ENCODE measurements at places on chromosomes 11 and 22.

DNA sequence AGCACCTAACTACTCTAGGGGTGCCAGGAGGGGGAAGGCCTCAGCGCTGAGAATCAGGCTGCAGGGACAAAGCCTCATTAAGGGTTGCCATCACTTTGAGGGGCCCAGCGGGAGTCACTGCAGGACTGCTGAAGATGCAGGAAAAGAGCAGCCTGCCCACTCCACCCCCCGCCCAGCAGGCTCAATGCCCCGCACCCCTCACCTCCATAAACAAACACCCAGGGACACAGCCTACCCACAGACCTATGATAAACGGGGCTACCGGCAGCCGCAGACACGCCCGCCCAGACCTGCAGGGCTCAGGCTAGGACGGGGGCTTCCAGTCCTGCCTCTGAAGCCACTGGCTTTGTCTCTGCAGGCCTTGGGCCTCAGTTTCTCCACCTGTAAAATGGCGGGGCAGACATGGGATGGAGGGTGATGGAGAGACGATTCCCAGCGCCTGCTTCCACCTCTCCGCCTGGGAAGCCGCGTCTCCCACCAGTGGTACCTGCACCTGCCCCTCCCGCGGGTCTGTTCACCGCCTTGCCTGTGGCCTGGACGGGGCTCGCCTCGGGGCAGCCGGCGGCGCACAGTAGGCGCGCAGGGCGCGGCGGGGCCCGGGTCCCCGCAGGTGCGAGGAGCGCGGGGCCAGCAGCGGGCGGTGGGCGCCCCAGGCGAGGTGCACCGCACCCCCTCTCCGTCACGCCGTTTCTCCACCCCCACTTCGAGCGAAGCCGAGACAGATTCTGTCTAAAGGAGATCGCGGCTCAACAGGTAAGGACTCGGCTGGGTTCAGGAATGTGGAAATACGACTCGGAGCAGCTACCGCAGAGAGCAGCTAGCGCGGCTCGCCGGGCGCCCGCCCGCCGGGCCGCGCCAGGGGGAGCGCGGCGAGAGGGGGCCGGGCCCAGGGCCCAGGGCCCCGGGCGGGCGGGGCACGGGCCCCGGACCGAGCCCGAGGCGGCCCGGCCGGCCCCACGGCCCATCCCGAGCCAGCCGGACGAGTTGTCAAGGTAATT is 1.5 kb downstream of the WNT7B start:
- no peak for DNase-seq

DNA sequence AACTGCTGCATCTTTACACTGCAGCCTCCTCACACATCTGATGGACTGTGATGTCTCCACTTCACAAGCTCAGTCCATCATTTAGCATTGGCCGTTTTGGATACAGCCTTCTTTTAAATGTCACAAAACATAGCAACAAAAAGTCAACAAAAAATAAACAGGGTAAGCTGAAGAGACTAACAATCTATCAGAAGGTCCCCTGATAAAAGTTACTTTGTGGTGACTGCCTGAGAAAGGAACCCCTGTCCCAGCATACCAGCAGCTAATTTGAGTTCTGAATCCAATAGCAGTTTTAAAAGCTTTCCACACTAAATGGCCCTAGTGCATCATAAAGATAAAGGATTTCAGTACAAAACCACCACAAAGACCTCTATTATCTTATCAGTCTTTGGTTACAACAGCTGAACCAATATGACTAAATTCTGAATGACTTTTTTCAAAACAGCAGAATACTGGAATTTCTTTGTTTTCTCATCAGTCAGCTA is 162.4 kb downstream of the SOX6 start:
- no peak for DNase-seq

DNA sequence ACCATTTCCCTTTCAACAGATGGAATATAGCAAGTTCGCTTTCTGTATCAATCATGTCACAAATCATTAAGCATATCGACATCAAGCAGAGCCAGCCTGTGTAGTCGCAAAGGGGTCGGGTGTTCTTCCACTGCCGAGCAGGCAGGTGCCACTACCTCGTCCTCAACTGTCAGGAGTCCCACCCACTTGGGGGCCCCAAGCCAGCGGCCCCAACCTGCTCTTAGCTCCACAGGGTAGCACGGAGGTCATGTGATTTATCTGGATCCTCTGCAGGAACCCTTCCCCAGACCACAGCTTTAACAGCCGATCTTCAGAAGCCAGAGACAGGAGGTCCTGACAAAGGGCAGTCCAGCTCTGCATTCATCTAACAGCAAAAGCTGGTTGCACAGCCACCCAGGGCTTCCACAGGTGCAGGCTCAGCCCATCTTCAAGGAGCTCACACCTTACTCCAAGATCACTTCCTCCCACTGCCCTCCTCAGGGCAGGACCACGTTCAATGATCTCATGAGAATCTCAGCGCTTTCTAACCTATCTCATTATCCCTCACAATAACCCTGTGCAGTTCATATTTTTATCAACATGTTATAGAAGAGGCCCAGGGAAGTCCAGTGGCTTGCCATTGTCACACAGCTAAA is 110.2 kb downstream of the TRIM29 start:
- DNase-seq: no peak

DNA sequence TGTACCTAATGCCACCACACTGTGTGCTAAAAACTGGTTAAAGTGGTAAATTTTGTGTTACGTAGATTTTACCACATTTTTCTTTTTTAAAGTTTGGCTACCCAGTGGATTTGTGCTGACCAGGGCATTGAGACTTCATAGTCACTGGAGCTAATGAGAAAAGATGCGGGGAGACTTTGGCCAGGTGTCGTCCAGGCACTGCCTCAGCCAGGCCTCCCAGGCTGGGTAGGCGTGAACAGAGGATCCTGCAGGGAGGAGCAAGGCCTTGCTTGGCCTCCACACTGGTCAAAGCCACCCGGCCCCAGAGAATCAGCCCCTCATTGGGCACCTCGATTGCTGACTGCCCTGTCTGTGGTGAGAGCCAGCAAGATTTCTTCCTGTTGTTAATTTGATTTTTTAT is 13.4 kb upstream of the MGAT3 start:
- no peak for DNase-seq

GRCh38 chr11:12460466-12460865 is 83.1 kb downstream of the PARVA start:
- DNase-seq: no peak

GRCh38 chr11:134466156-134466555 is 54.1 kb upstream of the B3GAT1 start:
- DNase-seq: no peak

DNA sequence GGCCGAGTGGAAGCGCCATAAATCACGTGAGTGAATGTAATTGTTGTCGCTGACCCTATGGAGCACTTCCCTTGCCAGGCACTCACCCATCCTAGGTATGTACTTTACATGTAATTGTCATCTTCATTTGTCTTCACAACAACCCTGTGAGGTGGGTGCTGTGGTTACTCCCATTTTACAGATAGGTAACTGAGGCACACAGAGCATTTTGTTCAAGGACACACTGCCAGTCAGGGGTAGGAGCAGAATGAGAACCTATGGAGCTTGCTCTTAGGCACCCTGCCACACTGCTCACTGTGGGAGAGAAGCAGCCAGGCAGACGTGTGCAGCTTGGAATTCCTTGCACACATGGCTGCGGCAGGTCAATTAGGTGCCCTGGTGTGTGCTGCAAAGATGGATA is 785 bp upstream of the EFCAB6 start:
- DNase-seq: no peak

DNA sequence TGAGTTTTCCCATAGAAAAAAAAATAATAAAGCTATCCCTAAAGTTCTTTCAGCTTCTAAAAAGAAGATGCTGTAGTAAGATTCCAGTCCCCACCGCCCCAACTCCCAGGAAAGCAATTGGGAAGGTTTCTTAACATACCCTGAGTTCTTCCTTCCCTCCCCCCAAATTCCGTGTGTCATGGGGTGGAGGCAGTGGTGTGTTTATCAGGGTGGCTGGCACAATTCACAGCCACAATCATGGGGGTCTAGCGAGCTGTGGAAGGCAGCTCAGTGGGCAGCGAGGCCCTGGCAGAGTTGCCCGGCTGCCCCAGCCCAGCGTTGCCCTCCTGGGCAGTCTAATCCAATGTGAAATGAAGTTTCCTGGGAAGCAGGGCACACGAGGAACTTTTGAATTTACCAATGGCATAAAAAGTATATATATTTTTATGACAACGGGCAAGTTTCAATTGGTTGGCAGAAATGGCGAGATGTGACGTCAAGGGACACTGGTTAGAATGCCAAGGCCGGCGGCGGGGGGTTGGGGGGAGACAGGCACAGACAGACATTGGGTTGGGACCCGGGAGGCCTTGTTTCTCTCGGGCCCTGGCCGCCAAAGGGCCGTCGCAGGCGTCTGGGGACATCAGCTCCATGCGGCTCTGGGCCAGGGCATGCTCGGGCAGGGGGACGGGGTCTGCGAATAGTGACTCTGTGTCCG is 80.7 kb upstream of the PPARA start:
- no peak for DNase-seq

DNA sequence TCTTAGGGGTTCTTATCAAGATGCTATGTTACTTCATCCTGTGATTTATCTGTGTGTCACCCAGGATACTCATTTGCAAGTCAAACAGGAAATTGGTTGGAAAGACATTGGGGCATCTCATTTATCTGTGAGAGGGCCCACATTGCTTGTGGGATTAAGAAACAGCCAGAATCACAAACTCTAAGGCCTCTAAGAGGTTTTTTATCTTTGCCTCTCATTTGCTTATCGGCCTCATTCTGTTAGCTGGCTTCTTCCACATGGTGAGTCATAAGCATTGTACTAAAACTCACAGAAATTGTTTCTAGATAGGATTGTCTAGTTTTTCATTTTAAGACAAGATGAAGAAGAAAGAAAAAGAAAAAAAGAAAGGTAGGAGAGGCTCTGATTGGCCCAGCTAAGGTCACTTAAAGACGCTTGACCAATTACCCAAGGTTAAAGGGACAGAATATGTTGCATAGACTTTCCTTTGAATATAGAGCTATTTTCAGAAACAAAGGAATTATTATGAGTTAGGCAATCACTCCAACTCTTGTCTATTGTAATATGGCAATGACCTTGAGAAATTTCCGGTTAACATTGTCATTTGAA is 121.9 kb downstream of the ARHGAP42 start:
- DNase-seq: no peak

DNA sequence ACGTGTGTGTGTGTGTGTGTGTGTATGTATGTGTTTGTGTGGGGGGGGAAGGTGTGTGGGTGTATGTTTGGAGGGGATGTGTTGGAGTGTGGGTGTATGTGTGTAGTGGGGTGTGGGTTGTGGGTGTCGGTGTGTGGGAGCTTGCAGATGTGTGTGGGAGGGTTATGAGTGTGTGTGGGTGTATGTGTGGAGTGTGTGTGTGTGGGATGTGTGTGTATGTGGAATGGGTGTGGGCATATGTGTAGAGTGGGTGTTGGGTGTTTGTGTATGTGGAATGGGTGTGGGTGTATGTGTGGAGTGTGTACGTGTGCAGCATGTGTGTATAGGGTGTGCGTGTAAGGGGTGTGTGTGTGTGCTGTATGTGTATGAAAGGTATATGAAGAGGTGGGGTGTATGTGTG is 14.7 kb downstream of the STX3 start:
- DNase-seq: no peak

GRCh38 chr11:61870541-61871031 is 20.8 kb downstream of the FADS3 start:
- DNase-seq: no peak

GRCh38 chr11:119578521-119579191 is 150.3 kb downstream of the NECTIN1 start:
- no peak for DNase-seq

GRCh38 chr11:79694368-79694767 is 253.5 kb upstream of the TENM4 start:
- no peak for DNase-seq

GRCh38 chr11:97756571-97757335 is 1264.0 kb upstream of the CNTN5 start:
- DNase-seq: no peak

- DNase-seq: no peak
Measured at GRCh38 chr11:131408025-131408640, 37.7 kb downstream of the NTM start.

- DNase-seq: no peak
Measured at GRCh38 chr11:86414032-86414431, 39.3 kb downstream of the CCDC81 start.

- no peak for DNase-seq
Measured at GRCh38 chr22:38755155-38755910, 465 bp downstream of the SUN2 start.

- DNase-seq: no peak
Measured at GRCh38 chr22:36858966-36859365, 1.8 kb upstream of the NCF4 start.

DNA sequence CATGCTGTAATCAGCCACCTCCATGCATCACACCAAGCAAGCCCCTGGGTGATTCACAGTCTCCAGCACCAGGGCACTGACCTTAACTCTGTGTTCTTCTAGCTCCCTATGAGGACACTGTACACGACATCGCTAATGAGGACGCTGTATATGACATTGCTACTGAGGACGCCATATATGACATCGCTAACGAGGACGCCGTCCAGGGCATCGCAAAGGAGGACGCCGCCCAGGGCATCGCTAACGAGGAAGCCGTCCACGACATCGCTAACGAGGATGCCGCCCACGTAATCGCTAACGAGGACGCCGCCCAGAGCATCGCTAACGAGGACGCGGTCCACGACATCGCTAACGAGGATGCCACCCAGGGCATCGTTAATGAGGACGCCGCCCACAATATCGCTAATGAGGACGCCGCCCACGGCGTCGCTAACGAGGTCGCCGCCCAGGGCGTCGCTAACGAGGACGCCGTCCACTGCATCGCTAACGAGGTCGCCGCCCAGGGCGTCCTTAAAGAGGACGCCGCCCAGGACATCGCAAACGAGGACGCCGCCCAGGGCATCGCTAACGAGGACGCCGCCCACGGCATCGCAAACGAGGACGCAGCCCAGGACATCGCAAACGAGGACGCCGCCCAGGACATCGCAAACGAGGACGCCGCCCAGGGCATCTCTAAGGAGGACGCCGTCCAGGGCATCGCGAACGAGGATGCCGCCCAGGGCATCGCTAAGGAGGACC is 34.5 kb upstream of the DGCR6L start:
- no peak for DNase-seq

DNA sequence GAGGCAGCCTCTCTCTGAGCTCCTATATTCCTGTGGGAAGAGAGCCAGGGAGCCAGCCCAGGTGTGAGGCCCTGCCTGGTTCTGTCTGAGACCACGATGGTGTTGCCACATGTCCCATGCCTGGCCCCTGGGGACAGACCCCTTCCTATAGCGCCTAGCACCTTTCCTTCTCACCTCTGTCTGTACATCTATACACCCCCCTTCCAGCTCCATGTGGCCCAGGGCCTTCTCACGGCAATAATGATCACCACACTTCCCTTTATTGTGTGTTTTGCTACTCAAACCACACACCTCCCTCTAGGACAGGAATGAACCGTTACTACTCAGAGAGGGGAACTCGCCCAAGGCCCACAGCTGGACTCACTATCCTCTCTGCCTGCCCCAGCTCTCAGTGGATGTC is 12.8 kb downstream of the CD82 start:
- DNase-seq: no peak

DNA sequence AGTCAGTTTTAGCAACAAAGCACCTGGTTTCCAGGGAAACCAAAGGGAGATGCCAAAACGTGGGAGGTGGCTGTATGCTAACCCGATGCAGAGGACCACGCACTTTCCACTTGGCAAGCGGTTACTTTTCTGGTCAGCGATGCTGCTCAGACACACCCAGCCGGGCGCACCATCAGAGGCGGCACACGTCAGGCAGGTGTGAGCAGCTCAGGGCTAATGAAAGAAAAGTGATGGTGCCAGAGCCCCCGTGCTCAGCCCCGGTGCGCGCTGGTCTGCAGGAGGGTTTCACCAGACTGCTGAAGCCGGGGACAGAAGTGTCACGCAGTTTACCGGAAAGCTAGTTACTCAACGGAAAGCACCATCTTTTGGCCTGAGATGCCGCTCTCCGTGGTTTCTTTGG is 5.7 kb downstream of the LTO1 start:
- DNase-seq: no peak
